Daoy (cell line): ENCODE measurements at places on chromosomes 7 and 10. TPM values are rescaled to one million over a fixed set of nuclear protein-coding genes. Genes with fewer than 3 reads are reported as not detected.
A peak's percentile ranks its signal among the peaks of the same experiment; 100 is the strongest.

HYAL4 gene
- 0.63 and 2.1 TPM in 2 replicates for total RNA-seq

CAV2 gene
- 150 and 191 TPM in 2 replicates for total RNA-seq

ZNF37A gene
- 2.7 and 6.9 TPM in 2 replicates for total RNA-seq

GRCh38 chr7:12494687-12495024 lies 75.9 kb upstream of the SCIN start:
- no peak for DNase-seq

GRCh38 chr10:35910234-35910633 lies 268.1 kb upstream of the FZD8 start:
- DNase-seq: peak; percentile 51

GRCh38 chr7:111012799-111013675 lies 77.9 kb upstream of the LRRN3 start:
- no peak for DNase-seq

- no peak for DNase-seq
Observed at GRCh38 chr10:100468978-100469377, 6.2 kb downstream of the WNT8B start.

RELN gene
- total RNA-seq: 1.7 and 2.4 TPM in 2 replicates

DNA sequence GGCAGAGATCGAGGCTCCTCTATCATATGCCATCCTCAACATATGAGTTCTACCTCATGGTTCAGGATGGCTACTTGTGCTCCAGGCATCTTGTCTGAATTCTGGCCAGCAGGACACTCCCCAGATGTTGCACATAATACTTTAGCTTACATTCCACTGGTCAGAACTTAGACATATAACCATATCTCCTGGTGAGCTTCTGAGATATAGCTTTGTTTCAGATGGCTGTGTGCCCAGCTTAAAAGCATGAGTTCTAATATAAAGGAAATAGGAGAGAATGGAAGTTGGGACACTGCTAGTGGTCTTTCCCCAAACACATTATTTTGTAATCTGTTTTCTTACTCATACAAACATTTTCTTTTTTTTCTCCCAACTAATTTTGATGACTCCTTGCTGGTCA lies 50.8 kb upstream of the IFRD1 start:
- DNase-seq: no peak

DNA sequence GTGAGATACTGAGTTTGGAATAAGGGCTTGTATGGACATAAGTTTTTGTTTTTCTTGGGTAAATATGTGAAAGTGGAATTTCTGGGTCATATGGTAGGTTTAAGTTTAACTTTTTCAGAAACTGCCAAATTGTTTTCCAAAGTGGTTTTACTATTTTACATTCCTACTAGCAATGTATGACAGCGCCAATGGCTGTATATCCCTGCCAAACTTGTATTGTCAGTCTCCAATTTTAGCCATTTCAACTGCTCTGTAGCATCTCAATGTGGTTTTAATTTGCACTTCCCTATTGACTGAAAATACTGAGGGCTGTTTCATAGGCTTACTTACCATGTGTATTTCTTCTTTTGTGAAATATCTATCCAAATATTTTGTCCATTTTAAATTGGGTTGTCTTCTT lies 90.5 kb upstream of the ZNF32 start:
- DNase-seq: no peak

TMEM184A gene
- total RNA-seq: 1.7 and 5.9 TPM in 2 replicates

GPR22 gene
- total RNA-seq: not detected in 2 replicates
